ENCODE measurements at places on chromosomes 4 and X.
A peak's percentile ranks its signal among the peaks of the same experiment; 100 is the strongest.

GRCh38 chrX:24369816-24370215 is 9.4 kb downstream of the SUPT20HL1 start:
- DNase-seq = no peak

- no peak for DNase-seq
Observed at GRCh38 chrX:112820364-112821268, 20.0 kb downstream of the AMOT start.

DNA sequence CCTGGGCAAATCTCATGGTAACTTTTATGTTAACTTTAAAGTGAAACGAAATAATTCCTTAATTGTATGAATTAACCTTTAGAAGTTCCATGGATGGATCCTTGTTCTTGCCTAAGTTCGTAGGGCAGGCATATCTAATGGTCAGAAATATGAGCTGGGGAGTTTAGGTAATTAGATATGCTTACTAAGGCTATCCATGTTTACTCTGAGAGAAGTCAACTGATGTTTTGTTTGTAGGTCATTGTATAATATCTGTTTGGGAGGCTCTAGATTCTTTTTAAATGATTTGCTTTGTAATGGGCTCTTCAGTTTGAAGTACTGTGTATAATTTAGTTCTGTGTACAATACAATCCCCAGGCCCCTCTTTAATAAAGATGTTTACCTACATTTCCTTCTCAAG is 117.0 kb downstream of the DCK start:
- DNase-seq = no peak

GRCh38 chr4:121950212-121950679 is 1.6 kb downstream of the TRPC3 start:
- DNase-seq = peak; percentile 77

- no peak for DNase-seq
Observed at GRCh38 chrX:118392716-118393115, 46.8 kb downstream of the WDR44 start.

GRCh38 chrX:69096963-69097362 is 68.3 kb downstream of the PJA1 start:
- DNase-seq = no peak

GRCh38 chr4:92175250-92175649 is 128.5 kb upstream of the GRID2 start:
- DNase-seq = no peak

GRCh38 chrX:115392871-115393270 is 103.4 kb downstream of the LUZP4 start:
- no peak for DNase-seq

DNA sequence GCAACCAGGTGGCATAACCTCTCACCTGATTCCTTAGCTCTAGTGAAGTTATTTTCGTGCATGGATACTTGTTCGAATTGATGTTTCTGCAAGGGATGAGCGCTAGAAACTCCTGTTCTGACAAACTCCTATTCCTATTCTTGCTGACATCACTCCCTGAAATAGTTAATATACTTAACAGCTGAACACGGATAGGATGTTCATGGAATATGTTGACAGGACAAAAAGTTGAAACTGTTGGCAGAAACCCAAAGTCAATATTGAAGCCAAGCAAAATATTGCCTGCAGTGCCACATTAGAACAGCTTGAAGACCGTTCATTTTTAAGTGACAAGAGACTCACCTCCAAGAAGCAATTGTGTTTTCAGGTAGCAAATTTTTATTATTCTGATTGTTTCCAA is at the start of gene KLKB1:
KLKB1 (plus strand) TSS at position 287 of the 400 bp plus-strand sequence. CDS start 689 bp downstream, outside the sequence.
- DNase-seq = no peak

- no peak for DNase-seq
Observed at GRCh38 chrX:15834827-15835595, 19.6 kb downstream of the AP1S2 start.

DNA sequence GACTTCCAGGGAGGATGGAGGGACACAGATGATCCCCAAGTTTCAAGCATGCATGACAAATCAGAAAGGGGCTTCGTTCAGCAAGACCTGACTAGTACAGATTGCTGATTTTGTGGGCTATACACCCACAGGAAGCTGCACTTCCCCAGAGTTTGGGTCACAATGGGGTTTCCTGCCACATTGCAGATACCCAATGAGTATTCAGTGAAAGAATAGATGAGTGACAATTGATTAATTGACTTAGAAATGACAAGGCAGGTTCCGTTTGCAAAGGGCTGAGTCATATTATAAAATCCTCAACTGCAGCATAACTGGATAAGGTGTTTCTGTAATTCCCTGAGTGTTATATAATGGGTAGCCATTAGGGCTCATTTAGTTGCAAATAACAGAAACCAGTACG is 146.6 kb upstream of the TBL1X start:
- DNase-seq = peak; percentile 53

DNA sequence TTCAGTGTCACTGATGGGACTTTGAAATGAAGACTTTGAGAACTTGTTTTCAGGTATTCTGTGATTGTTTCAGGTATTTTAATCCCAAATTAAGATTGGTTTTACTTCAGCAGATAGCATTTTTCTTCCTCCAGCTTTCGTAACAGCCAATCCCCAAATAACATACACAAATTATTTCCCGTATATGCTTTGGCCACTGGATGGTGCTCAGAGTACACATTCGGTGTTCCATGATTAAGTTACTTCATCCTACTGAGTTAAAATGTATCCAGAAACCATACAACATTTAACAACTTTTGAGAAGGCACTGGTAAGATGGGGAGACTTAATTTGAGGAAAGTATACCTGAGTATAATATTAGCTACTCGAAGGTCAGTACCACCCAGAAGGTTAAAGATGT is 233.4 kb upstream of the FAM47A start:
- no peak for DNase-seq

DNA sequence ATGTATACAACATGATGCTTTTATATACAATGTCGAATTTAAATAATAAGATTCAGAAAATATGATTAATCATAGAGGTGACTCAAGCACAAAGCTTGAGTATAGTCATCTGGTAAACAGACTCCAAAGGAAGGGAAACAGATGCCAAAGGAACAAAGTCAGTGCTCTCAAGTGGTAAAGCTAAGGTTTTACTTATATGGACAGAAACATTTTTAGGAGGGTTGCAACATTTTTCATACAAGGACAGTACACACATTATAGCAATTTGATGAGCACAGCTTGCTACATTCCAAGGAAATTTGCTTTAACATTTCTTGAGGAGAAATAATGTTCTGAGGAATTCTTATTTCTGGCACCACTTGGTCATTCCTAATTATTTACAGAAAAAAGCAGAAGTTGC is 333.4 kb upstream of the AADAT start:
- DNase-seq = no peak

DNA sequence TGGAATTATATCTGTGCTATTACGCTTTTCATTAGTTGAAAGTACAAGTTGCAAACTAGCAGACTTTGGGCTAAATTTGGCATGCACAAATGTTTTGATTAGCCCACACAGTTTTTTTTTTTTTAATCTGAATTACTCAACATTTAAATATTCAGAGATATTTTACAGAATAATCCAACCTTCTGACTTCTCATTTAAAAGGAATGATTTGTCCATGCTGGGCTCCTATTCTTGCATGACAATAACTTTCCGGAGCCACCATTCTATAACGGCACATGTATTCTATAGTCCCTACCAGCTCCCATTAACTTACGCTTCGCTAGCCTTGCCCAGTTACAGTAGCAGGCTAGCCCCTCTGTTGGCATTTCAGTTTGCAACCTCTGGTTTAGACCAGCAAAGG is 219.3 kb upstream of the FTHL17 start:
- no peak for DNase-seq

DNA sequence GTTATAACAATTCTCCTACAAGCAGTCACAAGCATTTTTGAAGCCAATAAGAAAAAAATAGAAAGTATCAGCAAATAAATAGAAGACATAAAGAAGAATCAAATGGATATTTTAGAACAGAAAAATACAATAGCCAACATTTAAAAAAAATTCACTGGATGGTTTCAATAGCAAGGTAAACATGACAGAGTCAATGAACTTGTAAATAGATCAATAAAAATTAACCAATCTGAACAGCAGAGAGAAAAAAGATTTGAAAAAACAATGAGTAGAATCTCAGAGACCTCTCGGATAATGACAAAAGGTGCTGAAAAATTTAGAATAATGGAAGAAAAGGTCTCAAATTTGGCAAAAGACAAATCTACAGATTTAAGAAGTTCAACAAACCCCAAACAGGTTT is 33.3 kb upstream of the RAB33B start:
- no peak for DNase-seq

GRCh38 chr4:48483006-48483776 is at the start of gene SLC10A4:
Gene SLC10A4 (plus strand): TSS chr4:48483343. CDS start chr4:48483562, 219 bp downstream.
- DNase-seq = no peak

DNA sequence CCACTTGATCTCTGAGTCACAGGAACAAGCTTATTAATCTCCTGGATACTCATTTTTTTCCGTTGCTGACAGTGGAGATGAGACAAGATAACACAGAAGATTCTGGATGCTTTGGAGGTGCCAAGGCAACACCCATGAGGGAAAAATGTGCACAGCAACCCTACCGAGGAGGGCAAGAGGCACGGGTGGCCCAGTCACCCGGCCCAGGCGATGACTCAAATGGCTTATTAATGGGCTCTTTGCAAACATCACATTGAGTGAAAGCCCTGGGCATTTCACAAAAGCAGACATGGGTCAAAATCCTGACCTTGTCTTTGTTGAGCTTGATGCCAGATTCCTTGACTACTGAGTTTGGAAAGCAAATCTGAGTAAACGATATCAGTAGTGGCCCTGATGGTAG is 315.1 kb downstream of the STK32B start:
- no peak for DNase-seq

- no peak for DNase-seq
Observed at GRCh38 chr4:23763559-23763958, 126.3 kb downstream of the PPARGC1A start.

DNA sequence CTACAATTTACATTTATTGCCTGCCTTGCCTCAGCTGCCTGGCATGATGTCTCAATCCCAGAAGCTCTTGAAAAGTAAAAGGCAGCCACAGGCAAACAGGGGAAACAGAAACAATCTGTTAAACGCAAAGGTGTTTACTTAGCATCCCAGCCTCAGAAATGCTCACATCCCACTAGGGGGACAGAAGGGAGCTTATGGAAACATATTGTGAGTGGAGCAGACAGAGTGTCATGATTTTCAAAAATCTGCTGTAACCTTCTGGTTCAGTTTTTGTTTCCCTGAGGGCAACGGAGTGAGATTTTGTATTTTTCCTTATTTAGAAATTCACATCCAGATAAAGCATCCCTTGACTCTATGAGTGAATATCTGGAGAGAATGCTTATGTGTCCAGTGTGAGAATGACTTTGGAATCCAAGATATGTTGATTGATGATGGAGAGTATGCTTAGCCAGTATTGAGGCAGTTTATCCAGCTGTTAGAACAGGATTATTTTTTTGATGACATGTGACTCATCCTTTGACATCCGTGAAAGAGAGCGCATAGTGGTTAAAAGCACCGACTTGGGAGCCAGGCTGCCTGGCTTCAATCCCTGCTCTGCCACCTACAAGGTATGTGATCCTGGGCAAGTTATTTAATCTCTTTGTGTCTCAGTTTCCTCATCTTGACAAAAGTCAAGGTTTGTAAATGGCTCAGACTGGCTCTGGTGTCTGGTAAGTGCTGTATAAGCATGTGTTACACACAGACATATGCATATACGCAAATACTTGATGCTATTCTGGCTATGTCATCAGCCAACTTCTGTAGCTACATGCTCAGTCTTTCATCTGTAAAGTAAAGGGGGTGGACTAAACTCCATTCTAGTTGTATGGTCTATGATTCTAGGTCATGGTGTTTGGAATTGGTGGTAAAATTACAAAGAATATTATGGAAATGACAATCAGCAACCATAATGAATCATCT is 381.2 kb downstream of the RAPGEF2 start:
- DNase-seq = no peak

DNA sequence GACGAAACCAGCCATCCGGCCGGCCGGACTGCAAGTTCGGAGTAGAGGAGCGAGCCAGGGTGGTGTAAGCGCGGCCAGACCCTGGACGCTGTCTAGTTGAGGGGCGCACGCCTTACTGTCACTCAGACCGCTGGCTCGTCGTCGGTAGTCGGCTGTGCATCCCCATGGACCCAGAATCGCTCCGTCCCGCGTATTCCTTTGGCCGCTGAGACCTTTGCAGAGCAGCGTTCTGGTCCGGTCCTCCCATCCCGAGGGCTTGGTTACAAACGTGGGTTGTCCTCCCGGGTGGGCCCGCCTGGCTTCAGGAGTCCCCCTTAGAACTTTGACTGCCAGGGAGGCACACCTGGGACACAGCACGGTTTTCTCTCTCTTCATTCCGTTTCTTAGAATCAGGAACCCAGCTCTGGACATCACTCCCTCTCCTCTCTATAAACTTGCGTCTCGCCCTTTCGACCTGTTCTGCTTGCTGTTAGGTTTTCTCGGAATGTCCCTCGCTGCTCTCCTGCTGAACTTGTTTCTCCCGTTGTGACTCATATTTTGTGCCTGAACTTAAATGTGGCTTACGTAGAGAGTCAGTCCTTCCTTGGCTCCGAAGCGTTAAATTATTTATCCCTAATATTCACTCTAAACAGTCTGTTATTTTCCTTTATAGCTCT is 672 bp downstream of the PGM2 start:
- no peak for DNase-seq

DNA sequence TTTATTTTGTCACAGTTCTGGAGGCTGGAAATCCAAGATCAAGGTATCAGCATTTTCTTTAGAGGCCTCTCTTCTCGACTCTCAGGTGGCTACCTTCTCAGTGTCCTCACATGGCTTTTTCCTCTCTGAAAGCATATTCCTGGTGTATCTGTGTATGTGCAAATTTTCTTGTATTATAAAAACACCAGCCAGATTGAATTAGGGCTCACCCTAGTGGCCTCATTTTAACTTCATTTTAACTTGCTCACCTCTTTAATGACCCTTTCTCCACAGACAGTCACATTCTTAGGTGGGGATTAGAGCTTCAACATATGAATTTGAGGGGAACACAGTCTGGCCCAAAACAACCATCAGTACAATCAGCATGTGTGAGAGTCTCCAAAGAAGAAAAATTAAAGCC is 542.4 kb upstream of the FAM241A start:
- DNase-seq = no peak

GRCh38 chr4:143883529-143883928 is 21.8 kb downstream of the GYPE start:
- DNase-seq = no peak

GRCh38 chr4:88697588-88698329 is at the start of gene NAP1L5:
Gene NAP1L5 (minus strand): TSS chr4:88697829. CDS start chr4:88697754, 75 bp downstream.
- DNase-seq = peak; percentile 85

DNA sequence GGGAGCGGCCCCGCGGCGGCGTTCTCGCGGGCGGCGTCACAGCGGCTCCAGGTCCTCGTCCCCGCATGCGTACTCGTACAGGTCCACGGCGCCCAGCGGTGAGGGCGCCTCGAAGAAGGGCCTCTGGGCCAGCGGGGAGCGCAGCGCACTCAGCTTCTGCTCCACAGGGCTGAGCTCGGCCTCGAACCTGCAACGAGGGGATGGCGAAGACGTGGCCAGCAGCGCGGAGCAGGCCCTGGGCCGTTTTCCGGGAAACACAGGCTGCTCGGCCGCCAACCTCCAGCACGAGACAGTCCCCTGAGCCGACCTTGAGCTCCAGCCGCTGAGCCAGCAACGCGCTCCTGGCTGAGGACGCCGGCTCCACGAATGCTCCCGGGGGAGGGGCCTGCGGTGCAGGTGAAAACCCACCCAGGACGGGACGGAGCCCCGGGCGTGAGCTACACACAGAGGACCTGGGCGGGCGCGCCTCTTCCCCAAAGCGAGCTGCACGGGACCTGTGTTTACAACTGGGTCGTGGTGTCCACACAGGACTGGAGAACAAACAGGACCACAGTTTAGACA is 15.8 kb upstream of the GTPBP6 start:
- no peak for DNase-seq

- DNase-seq = no peak
Observed at GRCh38 chr4:98692411-98692810, 34.0 kb upstream of the TSPAN5 start.

GRCh38 chr4:2961811-2962441 is 1.3 kb downstream of the NOP14 start:
- DNase-seq = peak; percentile 45
